ENCODE measurements at places on chromosomes 13 and 19.

DNA sequence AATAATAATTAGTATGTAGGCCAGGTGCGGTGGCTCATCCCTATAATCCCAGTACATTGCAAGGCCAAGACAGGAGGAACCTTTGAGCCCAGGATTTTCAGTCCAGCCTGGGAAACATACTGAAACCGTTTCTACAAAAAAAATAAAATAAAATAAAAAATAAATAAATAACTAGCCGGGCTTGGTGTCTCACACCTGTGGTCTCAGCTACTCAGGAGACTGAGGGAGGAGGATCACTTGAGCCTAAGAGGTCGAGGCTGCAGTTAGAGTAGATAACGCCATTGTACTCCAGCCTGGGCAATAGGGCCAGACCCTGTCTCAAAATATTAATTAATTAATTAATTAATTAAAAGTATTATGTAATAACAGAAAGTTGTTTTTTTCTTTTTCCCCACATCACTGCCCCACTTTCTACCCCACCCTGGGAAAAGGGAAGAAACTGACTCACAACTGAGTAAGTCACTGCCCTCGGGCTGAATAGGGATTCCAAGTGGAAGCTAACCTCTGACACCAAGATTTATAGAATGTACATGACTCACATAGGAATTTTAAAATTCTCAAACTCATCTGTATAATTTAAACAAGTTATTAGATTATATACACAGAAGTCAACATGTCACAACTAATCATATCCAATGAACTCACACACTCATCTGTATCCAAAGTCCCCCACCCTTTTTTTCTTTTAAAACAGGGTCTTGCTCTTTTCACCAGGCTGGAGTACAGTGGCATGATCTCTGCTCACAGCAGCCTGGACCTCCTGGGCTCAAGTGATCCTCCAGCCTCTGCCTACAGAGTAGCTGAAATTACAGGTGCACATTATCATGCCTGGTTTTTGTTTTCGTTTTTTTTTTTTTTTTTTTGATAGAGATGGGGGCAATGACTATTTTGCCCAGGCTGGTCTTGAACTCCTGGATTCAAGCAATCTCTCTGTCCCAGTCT is 12.5 kb downstream of the ZNF611 start:
- DNase-seq: no peak

- DNase-seq: no peak
Measured at GRCh38 chr19:10712045-10712444, 5.8 kb upstream of the DNM2 start.

DNA sequence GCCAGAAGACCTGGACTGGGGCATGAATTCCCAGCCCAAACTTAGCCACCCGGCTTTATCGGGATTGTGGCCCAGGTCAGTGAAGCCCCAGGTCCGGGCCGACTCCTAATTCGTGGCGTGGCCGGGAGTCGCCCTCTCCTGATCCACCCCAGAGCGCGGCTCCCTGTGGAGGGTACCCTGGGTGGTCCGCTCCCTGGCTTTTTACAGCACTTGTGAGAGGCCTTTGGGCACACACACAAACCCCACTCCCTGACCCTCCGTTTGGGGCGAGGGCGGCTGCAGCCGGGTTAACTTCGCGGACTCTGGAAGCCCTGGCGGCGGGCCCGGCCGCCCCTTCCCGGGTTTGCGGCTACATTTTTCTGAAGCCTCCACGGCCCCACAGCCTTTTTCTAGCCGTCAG is 56.4 kb downstream of the ZNF568 start:
- DNase-seq: no peak

DNA sequence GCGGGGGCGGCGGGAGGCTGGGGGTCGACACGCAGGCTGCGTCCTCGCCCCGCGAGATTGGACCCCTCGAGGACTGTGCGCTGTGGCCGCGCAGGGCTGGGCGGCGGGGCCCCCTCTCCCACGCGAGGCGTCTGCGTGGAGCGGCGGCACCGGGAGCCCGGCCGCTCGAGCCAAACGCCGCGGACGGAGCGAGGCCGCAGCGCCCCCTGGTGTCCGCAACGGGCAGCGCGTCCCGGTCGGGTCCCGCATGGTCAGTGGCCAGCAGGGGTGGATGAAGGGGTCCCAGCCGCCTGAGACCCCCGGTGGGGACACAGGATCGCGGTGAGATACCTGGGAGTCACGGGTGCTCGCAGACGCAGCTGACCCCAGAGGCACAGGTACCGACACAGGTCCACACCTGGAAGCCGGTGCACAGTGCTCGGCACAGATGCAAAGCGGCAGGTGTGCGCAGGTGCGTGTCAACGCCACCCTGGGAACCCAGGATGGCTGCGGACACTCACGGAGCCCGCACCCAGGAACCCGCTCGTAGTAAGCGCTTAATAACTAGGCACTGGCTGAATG is 2.1 kb upstream of the CIRBP start:
- DNase-seq: no peak

GRCh38 chr19:30391554-30392551 is 19.7 kb downstream of the ZNF536 start:
- DNase-seq: no peak

GRCh38 chr13:97526556-97526955 is 92.6 kb downstream of the RAP2A start:
- no peak for DNase-seq

- DNase-seq: no peak
Measured at GRCh38 chr13:63128716-63129115, 1713.1 kb upstream of the PCDH20 start.

All from NCI-H1417 treated with DMSO at 0.1 percent for 48 hours (cell line).